M059J (cell line): ENCODE measurements at places on chromosomes 5 and 9. TPM values are rescaled to one million over a fixed set of nuclear protein-coding genes. Genes with fewer than 3 reads are reported as not detected.

The SNAPC4 gene
- 3.0 and 8.1 TPM in 2 replicates for total RNA-seq

GRCh38 chr5:23877847-23878246 is 370.4 kb downstream of the PRDM9 start:
- DNase-seq: no peak

GRCh38 chr9:119963798-119964372 is 594.6 kb upstream of the BRINP1 start:
- DNase-seq: peak; percentile 97

- no peak for DNase-seq
Measured at GRCh38 chr9:99400184-99400731, 178.2 kb downstream of the SEC61B start.

DNA sequence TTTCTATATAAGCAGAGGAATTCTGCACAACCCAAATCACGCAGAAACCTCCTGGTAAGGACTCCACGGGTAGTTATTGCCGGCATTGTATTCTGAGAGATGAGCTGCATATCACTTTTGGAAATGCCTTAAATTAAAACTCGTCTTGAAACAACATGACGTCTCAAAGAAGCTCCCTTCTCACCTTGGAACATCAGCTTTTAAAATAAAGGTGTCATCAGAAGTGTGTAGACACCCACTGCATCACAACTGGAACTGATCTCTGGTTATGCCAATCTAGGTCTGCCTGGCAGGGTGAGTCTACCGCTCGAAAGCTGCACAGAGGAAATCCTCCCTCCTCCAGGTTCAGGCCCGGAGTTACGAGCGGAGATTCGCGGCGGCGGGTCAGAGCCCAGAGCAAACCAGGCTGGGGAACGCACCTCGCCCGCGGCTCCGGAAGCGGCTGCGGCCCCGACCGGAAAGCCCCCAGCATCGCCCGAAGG is 974 bp upstream of the SLC12A2 start:
- DNase-seq: no peak

The PCDHA12 gene
- not detected in 2 replicates for total RNA-seq

The KCNN2 gene
- total RNA-seq: 0.15 and 0.74 TPM in 2 replicates

DNA sequence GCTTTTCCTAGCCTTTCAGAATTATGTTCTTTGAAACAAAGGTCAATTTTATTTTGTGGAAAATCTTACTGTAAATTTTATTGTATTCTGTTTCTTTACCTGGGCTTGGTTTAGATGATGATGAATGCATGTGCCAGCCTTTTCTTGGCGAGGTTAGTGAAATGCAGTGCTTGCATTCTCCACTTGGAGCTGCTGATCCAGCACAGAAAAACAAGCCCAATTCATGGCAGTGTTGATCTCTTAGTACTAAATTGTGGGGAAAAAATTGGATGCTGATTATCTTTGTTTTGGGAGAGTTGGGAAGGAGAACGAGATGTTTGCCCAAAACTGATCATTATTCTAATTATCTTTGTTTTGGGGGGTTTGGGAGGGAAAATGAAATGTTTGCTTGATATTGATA is 3.7 kb downstream of the HABP4 start:
- DNase-seq: peak; percentile 59

The GPR151 gene
- not detected in 2 replicates for total RNA-seq

- no peak for DNase-seq
Measured at GRCh38 chr9:128551657-128552152, 682 bp upstream of the SPTAN1 start.

DNA sequence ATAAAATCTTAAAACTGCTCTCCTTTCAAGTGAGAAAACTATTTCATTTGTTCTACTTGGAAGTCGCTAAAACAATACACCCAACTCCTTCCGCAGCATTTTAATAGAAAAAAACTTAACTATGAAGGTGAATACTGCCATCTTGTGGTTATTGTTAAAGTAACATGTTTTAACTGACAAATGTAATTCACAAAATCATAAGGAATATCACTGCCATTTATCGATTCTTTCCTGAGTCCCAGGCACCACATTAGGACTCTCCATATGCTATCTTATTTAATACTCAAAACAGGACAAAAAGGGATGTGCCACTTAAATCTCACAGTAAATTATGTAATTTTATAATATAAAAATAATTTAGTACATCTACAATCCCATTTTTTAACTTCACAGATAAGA is 130.5 kb upstream of the ITGA1 start:
- DNase-seq: peak; percentile 54

- DNase-seq: no peak
Measured at GRCh38 chr5:134047687-134048056, 42.9 kb upstream of the VDAC1 start.

DNA sequence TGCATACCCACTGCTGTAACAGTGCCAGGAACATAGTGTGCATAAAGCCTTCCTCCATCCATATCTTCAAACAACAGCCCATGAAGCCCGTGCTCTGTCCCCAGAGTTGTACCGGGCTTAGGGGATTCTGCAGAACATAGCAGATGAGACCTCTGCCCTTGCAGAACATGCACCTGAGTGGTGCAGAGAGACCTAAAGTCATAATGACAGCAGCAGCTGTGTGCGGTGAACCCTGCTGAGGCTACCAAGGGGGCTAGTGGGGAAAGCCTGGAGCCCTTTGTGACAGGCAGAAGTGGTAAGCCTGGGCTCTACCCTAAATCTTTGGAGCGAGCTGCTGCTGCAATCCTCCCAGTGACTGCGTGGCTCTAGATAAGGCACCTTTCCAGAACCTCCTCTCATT is 32.2 kb upstream of the BRD3 start:
- no peak for DNase-seq

GRCh38 chr9:133887540-133888047 is 104.5 kb downstream of the VAV2 start:
- DNase-seq: no peak

GRCh38 chr5:153827397-153827796 is 211.3 kb downstream of the FAM114A2 start:
- no peak for DNase-seq

- DNase-seq: no peak
Measured at GRCh38 chr5:31751610-31752009, 112.7 kb downstream of the PDZD2 start.

The SOX30 gene
- 0.12 and 0.22 TPM in 2 replicates for total RNA-seq

DNA sequence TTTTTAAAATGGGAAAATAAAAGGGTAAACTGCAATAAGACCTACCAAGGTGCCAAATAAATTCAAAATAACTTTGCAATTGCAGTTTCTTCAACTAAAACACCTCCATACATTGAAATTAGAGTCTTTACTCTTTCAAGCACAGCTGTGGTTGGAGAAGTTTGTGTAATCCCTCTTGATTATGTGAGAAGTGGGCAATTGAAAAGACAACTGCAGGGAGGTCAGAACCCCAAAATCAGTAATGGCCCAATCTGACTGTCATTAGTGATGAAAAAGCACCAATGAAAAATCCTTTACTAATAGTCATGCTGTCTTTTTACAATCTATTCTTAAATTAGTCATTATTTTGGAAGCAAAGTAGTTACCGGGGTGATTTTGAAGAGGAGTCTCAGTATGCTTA is 116.7 kb upstream of the RGMB start:
- DNase-seq: peak; percentile 26

GRCh38 chr5:73733219-73733618 is 107.2 kb downstream of the ARHGEF28 start:
- DNase-seq: no peak

- DNase-seq: peak; percentile 59
Measured at GRCh38 chr9:116860509-116861120, 173.5 kb downstream of the TRIM32 start.

- no peak for DNase-seq
Measured at GRCh38 chr9:32306006-32306405, 78.4 kb upstream of the ACO1 start.

DNA sequence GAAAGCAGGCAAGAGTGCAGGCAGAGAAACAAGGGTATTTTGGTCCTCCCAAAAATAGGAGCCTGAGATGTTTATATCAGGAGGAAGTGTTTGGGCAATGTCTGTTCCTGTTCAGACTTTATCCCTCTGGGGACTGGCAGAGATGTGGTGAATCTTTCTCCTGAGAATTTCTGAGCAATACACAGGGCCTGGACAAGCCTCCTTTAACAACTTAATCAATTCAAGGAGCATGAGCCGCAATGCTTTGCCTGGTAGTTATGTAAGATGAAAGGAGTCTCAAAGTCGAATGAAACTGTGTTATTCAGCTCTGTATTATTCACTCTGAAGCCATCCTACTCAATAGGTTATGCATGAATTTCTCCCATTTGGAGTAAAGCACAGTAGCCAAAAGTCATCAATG is 365.6 kb downstream of the MAN2A1 start:
- DNase-seq: no peak

DNA sequence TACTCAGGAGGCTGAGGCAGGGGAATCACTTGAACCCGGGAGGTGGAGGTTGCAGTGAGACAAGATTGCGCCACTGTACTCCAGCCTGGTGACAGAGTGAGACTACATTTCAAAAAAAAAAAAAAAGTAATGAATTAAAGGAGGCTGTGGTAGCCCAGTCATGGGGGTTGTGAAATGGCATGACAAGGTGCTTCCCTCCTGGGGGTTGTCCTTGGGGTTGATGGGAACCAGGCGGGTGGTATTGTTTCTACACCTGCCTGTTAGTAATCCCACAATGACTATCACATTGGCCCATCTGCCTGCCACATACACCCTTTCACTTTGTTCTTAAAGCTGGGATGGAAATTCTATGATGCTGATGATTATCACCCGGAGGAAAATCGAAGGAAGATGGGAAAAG is 5.6 kb downstream of the IDNK start:
- no peak for DNase-seq

GRCh38 chr9:116608064-116608463 is 79.0 kb upstream of the TRIM32 start:
- DNase-seq: no peak

The TEX48 gene
- total RNA-seq: not detected in 2 replicates

The ZNF608 gene
- 14.2 and 18.0 TPM in 2 replicates for total RNA-seq

The PPP3R2 gene
- total RNA-seq: not detected in 2 replicates

- no peak for DNase-seq
Measured at GRCh38 chr9:30329431-30329830, 2055.0 kb upstream of the ACO1 start.

DNA sequence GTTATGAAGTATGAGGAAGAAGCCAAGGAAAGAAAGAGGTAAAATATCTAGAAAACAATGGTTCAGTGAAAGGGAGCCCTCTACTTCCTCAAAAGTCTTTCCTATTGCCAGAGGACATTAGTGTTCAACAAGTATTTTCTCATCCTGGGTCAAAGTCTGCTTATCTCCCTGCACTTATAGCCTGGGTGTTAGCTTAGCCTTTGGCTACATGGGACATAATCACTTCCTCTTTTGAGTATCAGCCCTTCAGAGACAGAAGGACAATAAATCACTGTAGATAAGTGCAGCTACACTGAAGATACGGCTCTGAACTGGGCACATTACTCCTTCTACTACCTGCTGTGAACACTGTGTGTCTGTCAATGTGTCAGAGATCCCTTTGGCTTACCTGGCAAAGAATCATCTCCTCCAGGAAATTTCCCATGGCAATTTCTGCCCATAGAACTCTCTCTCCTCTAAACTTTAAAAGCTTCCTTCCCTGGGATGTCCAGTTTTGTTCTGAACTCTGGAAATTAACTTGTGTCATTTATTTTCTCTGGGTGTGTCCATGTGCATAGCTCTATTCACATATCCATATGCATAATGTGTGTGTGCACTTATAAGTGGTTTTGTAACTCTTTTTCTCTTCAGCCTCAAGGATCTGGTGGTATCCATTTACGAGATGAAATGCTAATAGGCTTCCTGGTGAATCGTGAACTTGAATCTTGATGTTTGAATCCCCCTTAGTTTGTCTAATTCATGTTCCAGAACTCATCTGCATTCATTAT is 30.0 kb upstream of the RECK start:
- DNase-seq: no peak
